ENCODE measurements at places on chromosomes 6 and 20.

DNA sequence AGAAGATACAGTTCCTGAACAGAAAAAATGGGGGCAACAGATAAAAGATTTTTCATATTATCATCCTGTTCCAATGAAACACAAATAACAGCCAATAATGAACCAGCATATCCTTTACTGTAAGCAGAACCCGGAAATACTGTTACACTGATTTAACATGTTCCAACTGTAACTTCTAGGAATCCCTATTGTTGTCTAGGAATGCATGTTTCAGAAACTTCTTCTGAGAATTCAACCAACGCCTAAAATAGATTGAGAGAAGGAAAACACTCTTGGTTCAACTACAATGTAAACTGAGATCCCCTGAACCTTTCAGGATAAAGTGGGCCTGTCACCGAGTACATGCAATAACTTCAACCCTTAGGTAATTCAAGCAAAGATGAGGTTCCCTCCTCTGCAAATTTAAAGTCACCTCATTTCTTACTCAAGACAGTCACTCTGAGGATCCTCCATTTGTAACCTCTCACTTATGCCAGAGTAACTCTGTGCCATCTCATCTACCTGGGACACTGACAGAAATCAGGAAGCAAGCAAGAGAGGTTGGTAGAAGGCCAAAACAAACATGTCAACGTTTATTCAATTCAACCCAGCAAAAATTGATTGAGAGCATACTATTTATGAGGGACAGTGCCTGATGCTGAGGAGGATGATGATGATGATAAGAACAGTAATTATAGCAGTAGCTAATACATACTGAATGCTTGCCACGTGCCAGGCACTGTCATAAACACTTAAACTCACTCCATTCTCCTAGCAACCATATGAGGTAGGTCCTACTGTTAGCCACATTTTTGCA lies 14.1 kb downstream of the UBE3D start:
- no peak for DNase-seq

- DNase-seq = no peak
These were observed 39.5 kb upstream of the SUMO4 start for GRCh38 chr6:149360536-149360935.

DNA sequence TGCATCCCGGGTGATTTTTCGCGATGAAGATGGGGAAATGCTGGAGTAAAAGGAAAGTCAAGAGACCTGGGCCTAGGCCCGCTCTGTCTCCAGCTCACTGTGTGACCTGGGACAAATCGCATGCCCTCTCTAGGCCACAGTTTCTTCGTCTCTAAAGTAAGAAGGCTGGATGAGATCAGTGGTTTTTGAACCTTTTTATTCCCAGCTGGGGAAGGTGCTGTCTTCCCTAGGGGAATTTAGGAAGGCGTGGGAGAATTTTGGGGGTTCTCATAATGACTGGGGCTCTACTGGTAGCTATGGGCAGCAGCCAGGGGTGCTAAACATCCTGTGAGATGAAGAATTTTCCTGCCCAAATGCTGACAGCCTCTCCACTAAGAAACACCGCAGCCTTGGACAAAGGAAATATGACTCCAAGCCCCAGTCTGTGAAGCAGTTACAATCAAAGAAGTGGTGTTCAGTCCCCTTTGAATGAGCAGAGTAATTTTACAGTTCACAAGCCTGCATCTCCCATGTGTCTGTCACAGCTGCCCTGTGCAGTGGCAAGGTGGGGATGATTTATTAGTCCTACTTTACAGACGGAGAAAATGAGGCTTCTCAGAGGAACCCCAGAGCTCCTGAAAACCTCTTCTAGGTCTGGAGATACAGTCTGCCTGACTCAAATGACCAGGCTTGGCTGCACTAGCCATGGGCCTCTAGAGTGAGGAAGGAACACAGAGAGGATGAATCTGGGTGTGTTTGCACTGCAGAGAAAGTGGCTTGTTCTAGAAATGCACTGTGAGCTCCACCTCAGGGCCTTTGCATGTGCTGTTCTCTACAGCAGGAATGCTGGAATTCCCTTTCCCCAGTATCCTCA lies 57.2 kb downstream of the RAB44 start:
- DNase-seq = no peak

- DNase-seq = no peak
These were observed 23.0 kb downstream of the ZNF217 start for GRCh38 chr20:53570446-53571276.

- no peak for DNase-seq
These were observed 31.6 kb downstream of the CBFA2T2 start for GRCh38 chr20:33521461-33521860.

DNA sequence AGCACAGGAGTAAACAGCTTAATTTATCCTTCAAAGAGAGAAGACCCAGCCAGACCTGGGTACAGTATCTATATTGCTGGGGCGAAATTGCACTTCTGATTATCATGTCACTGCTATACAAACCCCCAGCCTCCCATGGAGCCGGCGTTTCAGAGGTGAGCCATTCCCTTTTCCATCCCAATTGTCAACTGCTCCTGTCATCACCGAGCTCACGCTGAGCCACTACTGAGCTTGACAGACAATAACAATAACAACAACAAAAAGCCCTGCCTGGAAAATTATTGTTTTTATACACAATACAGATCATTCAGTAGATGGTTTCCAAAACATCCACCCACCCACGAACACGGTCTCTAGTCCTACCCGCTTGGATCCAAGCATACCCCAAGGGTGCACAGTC lies 129.0 kb upstream of the JARID2 start:
- DNase-seq = no peak

DNA sequence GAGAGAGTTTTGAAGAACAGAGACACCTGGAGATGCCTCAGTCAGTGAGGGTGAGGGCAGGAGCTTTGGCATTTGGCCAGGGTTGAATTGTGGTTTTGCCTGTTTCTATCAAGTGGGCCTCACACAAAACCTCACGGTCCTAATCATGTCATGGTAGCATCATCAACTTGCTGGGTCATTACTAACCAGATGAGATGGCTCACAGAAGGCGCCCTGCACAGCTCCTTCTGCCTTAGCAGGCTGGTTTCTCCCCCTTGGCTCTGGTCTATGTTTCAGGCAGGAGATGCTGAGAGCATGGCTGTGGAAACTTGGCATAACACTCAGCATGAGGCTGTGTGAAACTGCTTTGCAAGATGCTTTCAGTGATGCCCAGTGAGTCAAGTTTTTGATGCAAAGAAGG lies 99.3 kb downstream of the LRRC1 start:
- no peak for DNase-seq

- no peak for DNase-seq
These were observed 35.0 kb downstream of the SESN1 start for GRCh38 chr6:109059571-109060021.

- peak; percentile 76 for DNase-seq
These were observed 713 bp upstream of the ELMO2 start for GRCh38 chr20:46406986-46407670.

- DNase-seq = no peak
These were observed at the start of gene SFTA2 for GRCh38 chr6:30931969-30932645. Gene SFTA2 (minus strand): TSS chr6:30932170. CDS start chr6:30932096, 74 bp downstream.

GRCh38 chr6:46370622-46371021 lies 120.6 kb downstream of the RCAN2 start:
- no peak for DNase-seq

GRCh38 chr20:53146201-53146891 lies 174.2 kb downstream of the TSHZ2 start:
- no peak for DNase-seq

DNA sequence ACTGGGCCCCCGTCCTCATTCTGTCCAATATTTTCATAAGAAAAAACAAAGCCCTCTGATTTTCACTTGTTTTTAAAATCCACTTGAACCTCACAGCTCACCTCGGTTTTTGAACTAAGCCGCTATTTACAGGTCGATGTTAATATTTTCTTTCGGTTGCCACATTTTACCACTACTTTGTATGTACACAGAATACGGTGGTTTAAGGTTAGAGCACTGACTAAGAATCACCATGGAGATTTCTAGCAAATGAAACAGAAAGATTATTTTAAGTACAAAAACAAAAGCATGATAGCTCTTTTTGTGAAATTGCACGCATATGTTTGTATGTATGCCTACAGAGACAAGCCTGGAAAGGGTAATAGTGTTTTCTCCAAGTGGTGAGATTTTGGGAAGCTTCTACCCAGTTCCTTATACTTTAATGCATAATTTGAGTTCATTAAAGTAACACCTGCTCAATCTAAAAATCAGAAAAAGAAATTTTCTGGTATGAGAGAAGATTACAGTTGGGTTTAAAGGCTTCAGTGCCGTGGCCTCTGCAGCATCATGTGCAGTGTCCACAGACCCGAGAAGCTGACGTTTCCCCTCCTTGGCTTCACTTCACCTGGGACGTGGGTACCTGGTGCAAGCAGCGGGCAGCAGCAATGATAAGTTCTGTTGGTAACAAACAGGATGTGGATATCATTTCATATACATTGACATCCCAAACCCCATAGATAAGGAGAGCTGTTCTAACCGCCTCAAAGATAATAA lies 144.0 kb downstream of the UST start:
- no peak for DNase-seq

GRCh38 chr20:44384423-44385027 lies 29.0 kb downstream of the HNF4A start:
- DNase-seq = peak; percentile 80

DNA sequence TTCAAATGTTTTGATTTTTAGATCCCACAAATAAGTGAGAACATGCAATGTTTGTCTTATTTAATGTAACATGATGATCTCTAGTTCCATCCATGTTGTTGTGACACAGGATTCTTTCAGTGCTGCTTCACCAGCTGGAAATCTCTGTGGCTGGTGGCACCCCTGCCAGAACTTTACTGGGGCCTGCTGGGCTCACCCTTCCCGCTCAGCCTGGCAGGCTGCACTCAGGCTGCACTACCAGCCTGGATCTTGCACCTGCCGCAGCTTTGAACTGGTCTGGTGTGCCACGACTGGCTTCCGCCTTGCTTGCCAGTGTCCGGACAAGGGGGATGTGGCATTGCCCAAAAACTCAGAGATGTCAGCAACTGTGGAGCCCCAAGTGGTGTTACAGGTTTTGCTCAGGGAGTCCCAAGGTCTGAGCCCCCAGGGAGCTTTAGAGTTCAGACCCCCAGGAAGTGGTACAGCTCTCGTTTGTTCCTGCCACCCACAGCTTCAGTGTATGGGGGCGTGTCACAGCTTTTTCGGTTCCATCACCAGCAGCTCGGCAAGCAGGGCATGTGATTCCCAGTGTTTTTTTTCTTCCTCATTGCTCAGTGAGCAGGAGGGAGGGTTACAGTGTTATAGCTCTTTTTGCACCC lies 72.3 kb upstream of the SYNCRIP start:
- DNase-seq = no peak

GRCh38 chr20:48732081-48732829 lies 95.5 kb downstream of the PREX1 start:
- no peak for DNase-seq

DNA sequence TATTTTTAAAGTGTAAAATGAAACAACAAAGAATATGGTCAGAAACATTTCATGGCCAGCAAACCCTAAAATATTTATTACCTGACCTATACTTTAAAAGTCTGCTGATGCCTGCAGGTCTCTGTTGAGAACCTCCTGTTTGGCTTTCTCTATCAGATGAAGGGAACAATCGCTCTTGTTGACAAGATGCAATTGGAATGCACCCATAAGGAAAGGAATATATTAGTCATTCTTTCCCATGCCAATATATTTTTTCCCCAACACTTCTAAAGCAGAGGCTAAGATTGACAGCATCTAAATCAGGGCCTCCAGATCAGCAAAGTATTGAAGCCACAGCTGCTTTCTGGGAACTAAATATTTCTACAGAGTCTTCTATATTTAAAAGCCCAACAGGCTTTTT lies 897.8 kb downstream of the EPHA7 start:
- no peak for DNase-seq

GRCh38 chr6:165439928-165440554 lies 130.6 kb upstream of the C6orf118 start:
- no peak for DNase-seq

DNA sequence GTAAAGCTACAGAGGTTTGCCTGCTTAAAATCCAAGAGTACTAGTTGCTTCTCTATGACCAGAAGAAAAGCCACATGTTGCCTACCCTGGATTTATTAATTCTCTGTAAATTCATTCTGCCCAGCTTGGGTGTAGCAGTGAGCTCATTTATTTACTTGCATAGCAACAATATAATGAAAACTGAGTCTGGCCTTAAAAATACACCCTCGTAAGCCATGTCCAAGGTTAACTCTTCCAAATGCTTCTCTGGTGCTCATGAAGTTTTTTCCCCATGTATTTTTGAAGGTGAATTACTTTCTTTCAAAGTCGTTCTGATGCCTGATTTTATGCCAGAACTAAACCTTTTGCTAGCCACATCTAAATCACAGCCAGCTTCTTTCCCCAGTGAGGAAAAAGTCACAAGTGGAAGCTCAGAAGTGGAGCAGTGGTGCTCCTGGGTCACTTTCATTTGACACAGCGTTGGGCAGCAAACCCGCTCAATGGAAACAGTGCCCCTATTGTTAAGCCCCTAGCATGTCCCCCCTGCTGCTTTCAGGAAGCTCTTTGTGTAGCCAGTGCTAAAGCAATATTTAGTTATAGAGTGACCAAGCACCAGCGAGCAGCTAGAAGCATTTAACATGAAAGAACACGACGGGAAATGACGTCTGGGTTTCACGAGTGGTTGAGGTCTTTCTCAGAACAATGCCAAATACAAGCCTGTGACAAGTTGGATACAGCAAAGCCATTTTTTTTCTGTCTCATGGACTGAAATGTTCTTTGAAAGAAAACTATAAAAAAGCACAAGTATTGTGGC lies 29.8 kb downstream of the NEDD9 start:
- DNase-seq = no peak

GRCh38 chr20:14418376-14418775 lies 81.0 kb upstream of the FLRT3 start:
- no peak for DNase-seq

DNA sequence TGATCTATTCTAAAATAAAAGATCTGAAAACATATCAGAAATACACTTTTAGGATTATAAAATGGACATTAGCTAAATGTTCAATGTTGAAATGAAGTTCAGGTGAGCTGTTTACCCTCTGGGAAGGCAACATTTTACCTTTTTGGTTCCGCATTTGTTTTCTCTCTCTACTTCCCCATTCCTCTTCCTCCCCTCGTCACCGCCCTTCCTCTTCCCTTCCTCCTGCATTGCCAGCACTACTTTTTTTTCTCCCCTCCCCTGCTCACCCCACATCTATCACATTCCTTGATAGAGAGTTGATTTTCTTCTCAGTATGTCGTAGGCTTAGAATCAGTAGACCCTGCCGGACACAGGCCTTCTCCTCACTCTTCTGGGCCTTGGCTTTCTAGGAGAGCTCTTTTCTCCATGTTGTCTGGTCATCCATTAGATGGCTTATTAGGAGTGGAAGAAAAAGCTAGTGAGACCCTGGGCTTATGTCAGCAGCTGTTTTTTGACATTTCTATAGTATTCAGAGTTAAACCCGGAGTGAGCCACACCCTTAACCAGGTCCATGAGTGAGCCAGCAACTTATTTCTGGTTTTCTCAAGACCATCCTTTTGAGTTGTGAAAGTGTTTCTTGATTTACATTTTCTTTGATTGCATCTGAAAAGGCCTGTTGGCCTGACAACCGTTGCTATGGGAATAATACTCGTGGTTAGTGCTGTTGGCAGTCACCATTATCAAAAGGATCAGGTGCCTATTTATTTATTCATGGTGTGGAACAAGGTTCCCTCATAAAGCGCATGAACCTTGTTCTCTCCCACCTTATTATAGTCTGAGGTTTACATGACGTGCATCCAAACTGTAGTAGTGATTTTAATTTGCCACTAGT lies 90.9 kb downstream of the DTD1 start:
- no peak for DNase-seq

- DNase-seq = no peak
These were observed 59.6 kb downstream of the NCOA7 start for GRCh38 chr6:125850361-125850760.

GRCh38 chr6:52124126-52125121 lies 37.0 kb upstream of the PKHD1 start:
- no peak for DNase-seq
